ENCODE measurements at places on chromosomes 16 and 17. TPM values are rescaled to one million over a fixed set of nuclear protein-coding genes. Genes with fewer than 3 reads are reported as not detected.

The CRISPLD2 gene
- 2.6 TPM for total RNA-seq

The CSH2 gene
- total RNA-seq = not detected

The KRTAP17-1 gene
- total RNA-seq = not detected

DNA sequence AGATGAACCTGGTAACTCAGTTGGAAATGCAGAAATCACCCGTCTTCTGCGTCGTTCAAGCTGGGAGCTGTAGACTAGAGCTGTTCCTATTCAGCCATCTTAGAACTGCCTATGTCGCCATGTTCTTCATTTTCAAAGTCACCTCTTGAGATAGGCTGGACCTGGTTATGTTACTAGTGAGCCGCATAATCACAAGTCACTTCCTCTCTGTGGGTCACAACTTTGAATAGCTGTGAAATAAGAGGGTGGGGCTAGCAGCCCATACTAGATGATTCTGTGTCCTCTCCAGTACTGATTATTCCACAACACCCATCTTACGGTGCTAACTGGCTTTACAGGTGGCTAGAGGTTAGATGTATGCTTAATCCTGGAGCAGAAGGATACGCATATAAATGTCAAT is 74.2 kb downstream of the VPS53 start:
- DNase-seq = no peak

DNA sequence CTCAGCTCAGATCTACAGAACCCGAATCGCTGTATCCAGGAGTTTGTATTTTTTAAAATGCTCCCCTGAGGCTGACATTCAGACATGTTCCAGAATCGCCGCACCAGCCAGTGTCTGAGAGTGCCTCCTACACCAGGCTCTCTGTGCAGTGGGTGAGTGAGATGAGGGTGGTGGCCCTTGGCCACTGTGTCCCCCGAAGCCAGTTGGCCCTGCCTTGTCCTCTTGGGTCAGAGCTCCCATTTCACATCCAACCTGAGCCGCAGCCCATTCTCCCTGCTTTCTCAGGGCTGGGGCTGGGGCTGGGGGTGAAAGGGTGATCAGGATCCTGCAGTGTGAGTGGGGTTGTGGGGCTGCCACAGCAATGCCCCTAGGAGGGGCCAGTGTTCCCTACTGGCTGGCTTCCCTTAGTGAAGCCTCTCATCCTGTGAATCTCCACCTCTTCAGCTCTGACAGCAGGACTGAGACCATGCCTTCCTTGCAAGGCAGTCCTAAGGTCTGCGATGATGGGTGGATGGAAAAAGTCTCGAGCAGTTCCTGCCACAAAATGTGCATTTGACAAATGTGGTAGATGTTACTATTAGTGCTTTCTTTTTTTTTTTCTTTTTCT is 12.9 kb upstream of the MYCBPAP start:
- no peak for DNase-seq

DNA sequence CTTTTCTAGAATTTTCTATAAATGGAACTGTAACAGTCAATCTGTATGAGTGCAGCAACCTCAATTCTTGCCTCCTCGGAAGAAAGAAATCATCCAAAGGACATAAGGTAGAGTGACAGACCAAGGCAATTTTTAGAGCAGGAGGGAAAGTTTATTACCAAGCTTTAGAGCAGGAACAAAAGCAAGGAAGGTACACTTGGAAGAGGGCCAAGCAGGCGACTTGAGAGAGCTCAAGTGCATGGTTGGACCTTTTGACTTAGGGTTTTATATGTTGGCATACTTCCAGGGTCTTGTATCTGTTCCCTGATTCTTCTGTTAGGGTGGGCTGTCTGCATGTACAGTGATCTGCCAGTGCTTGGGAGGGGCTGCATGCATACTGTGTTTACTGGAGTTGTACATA is 50.3 kb downstream of the SCNN1G start:
- no peak for DNase-seq

GRCh38 chr17:2136241-2136640 is 81.3 kb downstream of the HIC1 start:
- peak; percentile 44 for DNase-seq

DNA sequence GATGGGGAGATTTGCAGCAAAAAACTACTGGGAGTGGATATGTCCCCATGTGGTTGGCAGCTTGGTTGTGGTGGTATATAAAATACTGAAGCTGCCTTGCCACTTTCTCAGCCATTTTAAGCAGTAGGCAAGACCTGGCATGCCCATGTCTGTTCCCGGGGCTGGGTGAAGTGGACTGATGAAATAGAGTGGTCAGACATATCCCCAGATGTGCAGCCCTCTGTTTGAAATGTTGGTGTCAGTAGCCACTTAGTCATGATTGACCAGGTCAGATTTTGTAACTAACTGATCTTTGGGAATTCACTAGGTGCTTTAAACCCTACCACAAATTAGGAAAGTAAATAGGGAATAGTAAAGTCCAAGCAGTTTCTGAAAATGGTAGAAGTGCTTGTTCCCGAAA is 151.6 kb downstream of the PHKB start:
- DNase-seq = peak; percentile 54

DNA sequence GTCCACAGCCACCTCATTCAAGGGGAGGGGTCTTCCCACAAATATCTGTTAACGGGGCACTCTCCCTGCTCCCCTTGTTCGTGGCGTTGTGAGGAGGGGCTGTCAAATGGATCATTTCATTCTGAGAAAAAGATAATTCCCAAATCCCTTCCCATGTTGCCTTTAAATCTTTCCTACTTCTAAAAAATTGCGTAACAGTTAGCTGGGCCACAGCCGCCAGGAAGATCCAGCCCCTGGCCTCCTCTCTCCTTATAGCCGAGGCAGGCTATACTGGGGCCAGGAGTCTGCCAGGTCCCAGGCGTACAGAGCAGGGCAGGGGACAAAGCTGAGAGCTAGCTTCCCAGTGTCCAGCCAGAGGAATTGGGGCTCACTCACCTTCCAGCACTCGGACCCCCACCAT is 430 bp downstream of the C16orf89 start:
- DNase-seq = no peak

- DNase-seq = no peak
These were observed 79.0 kb downstream of the C16orf78 start for GRCh38 chr16:49452578-49452977.
